Kasumi-1 (cell line): ENCODE measurements at places on chromosomes 2 and 18.

- no peak for DNase-seq
These were observed 195.2 kb downstream of the FBXO15 start for GRCh38 chr18:73952296-73952946.

DNA sequence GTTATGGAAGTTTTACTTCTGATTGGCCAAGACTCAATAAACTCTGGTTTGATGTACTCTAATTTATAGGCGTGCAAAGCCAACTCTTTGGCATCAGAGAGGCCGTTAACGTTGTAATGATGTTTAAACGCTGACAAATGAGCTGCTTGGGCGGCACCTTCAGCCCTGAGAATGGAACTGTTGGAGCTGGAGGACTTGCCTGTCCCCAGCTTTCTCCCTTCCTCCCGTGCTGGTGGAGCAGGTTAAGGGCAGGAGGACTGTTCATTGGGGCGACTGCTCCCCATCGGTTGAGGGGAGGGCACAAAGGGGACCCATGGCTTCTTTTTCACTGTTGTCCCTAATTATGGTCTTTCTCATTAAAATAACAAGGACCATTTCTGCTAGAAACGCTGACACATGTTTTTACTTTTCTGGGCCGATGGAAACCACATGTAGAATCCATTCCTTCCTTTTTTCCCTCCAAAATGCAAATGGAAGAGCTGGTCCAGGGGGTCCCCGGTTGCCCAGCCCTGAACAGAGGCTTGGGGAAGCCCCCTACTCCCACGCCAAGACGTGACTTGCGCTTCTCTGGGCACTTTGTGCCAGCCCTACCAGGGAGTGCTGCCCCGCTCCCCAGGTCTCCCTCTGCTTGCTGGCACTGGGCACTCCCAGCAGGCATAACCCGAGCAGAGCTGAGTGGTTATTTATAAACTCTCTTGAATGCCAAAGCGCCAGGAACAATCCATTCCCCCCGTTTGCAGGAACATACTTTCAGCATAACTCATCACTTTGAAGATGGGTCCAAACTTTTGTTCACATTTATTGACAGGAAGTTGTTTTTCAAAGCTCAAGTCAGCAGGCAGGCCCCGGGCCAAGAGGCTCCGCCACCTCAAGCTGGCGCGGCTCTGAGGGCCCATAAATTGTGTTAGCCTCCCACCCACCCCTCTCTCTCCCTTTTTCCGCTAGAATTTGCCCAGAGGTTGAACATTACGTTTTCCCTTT lies 170.1 kb downstream of the ASB1 start:
- DNase-seq = no peak

DNA sequence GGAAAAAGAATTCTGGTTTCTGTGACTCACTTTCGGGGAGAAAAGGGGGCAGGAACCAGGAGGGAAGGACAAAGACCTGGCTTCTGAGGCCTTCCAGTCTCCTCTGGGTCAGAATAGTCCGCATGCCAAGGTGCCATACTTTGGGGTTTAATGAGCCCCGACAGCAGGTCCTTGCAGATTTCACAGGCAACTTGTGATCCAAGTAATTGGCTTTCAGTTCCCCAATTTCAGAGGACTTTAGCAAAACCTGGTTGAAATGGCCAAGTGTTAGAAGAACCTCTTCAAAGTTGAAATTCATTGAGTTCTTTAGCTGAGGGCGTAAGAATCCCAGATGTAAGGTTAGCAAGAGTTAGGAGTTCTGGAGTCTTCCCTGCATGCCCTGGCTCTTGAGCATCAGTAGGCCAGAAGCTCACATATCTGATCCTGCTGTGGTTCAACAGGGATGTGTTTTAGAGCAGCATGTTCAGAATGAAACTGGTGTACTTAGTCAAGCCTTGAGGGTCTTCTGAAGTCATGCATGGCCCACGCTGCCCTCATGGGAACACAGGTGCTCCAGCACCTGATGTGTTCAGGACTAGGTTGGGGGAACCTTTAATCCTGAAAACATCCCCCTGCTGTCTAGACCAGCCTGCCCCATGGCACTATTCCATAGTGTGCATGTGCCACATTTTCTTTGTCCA lies 143.0 kb downstream of the NUP35 start:
- DNase-seq = no peak

DNA sequence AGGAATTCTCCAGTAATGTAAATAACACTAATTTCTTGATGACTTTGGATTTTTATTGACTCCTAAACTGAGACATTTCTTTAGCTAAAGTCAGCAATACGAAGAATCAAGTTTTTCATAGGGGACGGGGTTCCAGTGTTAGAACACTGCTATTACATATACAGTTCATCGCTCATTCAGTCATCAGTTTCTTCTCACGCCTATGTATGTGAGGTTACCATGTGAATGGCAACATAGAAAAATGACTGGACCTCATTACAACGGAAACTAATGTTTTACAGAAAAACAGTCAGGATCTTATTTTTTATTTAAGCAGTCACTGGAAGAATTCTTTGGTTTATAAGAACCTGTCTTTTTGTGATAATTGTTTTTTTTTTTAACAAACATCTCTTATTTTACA lies 56.4 kb downstream of the THADA start:
- no peak for DNase-seq

GRCh38 chr2:19169134-19169768 lies 189.2 kb downstream of the OSR1 start:
- no peak for DNase-seq

- DNase-seq = no peak
These were observed 235.6 kb downstream of the SCG2 start for GRCh38 chr2:223366566-223366965.

DNA sequence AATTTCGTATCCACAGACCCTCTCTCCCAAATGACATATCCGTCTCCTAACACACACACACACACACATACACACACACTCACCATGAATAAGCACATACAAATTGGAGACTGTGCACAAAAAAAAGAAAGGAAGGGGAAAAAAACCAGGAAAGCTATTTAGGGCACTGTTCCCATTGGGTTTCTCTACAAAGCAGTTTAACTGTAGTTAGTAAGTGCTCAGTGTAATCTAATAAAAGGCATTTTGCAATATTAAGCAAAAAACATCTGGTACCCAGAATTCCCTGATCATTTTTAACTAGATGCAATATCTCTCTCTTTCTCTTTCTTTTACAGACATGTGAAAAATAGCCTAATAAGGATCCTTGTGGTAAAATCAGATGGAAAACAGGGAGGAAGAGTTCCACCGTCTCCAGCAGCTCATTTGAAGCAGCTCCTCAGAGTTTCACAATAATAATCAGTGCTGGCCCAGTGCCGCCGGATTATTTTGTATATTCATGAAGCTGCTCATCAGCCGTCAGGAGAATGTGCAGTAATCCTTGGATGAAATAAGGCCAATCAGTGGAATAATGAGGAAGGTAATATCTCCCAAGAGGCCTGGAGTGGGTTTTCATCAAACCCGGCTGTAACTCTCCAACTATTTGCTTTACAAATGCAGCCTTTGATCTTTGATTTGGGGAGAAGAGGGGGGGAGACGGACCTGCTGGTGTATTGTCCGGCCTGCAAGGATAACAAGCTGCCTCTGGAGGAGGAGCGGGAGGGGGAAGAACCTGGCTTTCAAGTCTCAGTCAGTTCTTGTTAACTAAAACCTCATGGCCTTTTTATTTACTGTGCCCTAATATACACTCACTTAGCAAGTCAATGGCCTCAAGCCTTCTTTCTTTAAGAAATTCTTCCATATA lies 227.6 kb upstream of the SMIM21 start:
- DNase-seq = no peak

DNA sequence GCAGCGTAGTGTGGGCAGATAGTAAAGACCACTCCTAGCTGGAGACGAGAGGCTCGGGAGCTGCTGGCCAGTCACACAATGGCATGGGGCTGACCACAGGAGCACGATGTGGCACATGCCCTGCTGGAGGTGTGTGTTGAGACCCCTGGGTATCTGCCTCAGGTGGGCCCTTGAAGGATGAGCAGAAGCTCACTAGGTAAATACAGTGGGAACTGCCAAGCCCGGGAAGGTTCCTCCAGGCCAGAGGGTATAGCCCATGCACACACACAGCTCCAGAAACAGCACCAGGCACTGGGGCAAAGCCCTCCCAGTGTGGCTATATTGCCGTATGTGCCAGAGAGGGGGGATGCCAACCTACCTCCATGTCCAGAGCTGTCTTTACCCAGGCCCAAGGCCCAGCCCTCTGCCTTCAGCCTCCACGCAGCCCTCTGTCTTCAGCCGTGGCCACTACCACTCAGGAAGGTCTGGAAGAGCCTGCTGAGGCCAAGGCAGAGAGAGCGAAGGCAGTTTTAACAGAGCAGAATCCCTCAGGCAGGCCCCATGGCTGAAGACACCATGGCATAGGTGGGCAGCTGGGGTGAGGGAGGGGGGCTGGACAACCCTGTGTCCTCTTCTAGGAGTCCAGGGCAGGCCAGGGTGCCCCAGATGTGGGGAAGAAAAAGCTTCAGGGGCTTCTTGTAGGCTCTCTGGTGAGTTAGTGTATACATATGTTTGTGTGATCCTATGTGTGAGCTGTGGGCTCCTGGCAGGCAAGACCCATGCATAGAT lies 7.0 kb upstream of the ARID5A start:
- DNase-seq = no peak

DNA sequence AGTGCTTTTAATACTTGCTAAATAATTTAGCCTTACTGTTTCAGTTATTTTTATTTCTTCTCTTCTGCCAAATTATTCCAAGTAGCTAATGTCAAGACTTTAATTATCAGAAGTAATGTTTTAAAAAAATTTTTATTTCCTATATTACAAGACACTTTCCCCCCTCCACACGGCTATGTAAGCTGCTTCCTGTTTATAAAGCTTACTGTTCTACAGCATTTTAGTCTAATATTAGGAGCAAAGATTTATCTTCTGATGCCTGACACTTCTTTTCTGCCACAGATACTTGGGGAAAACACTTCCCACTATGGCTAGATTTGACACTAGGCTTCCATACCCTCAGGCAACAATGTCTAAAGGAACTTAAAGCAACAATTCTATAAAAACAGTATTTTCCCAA lies 62.3 kb downstream of the ROCK1 start:
- peak; percentile 3 for DNase-seq

GRCh38 chr18:42860011-42860410 lies 255.5 kb downstream of the RIT2 start:
- no peak for DNase-seq

GRCh38 chr18:34729264-34729663 lies 19.2 kb downstream of the DTNA start:
- DNase-seq = peak; percentile 73

DNA sequence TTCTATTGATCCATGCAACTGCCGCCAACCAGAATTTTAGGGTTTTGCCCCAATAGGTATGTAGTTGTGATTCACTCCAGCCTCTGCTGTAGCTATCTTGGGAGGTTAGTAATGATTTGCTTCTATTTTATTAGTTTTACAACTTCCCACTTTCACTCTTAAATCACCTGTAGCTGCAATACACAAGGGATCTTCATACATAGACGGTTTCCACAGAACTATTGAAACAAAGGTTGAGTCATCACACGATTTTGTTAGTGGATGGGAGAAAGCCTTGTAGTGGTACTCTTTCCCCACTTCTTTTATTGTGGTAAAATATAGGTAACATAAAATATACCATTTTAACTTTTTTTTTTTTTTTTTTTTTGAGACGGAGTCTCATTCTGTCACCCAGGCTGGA lies 104.2 kb upstream of the SPRED2 start:
- DNase-seq = no peak

GRCh38 chr2:196956069-196956468 lies 29.6 kb upstream of the PGAP1 start:
- no peak for DNase-seq
